ENCODE measurements at places on chromosomes 3 and 15. TPM values are rescaled to one million over a fixed set of nuclear protein-coding genes. Genes with fewer than 3 reads are reported as not detected.

GRCh38 chr3:20425138-20425537 is 239.1 kb upstream of the SGO1 start:
- no peak overlapping the region for H3K27ac ChIP-seq
- DNase-seq: no peak
- H3K36me3 ChIP-seq: no peaks in the 10 kb centered on the region

DNA sequence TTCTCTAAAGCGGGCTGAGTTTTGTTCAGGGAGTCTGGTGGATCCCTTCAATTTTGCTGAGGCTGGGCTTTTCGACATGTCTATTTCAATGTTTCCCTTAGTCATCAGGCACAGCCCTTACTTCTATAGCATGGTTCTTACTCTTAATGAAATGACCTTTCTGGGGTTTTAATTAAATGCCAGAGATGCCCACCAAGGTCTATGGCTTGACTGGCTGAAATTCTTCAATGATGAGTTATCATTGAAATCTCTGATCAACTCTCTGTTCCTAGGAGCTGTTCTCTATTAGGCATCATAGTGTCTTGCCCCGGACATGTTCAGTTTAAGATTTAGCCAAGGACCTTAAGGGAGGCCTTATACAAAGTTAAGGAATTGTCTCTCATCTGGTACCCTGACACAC is 33.4 kb upstream of the KBTBD12 start:
- no peak overlapping the region for H3K27ac ChIP-seq
- no peak for DNase-seq
- H3K36me3 ChIP-seq: no peaks in the 10 kb centered on the region
- no peak overlapping the region for H3K4me3 ChIP-seq
- no peaks in the 10 kb centered on the region for H3K27me3 ChIP-seq
- H3K4me1 ChIP-seq: no peaks in the 10 kb centered on the region

- peak overlapping the region; percentile 46 for H3K4me3 ChIP-seq
- no peaks in the 10 kb centered on the region for H3K27me3 ChIP-seq
Measured at GRCh38 chr3:108588601-108589000, 637 bp downstream of the CIP2A start.

Gene GLDN
- 0.56 TPM for total RNA-seq

- DNase-seq: no peak
- no peaks in the 10 kb centered on the region for H3K27me3 ChIP-seq
- no peaks in the 10 kb centered on the region for H3K36me3 ChIP-seq
- no peaks in the 10 kb centered on the region for H3K4me1 ChIP-seq
- no peak overlapping the region for H3K4me3 ChIP-seq
Measured at GRCh38 chr3:126295407-126295939, 61.7 kb downstream of the KLF15 start.

Gene NR2E3
- 0.54 TPM for total RNA-seq

GRCh38 chr15:94070356-94071295 is 160.7 kb upstream of the MCTP2 start:
- H3K4me1 ChIP-seq: no peaks in the 10 kb centered on the region
- H3K4me3 ChIP-seq: no peak overlapping the region
- no peaks in the 10 kb centered on the region for H3K36me3 ChIP-seq

Gene CNTN3
- 1.5 TPM for total RNA-seq

Gene ABCF3
- total RNA-seq: 73.5 TPM

Gene AADACL2
- total RNA-seq: not detected

- DNase-seq: no peak
- no peaks in the 10 kb centered on the region for H3K36me3 ChIP-seq
- no peak overlapping the region for H3K27ac ChIP-seq
- no peak overlapping the region for H3K4me3 ChIP-seq
- no peaks in the 10 kb centered on the region for H3K27me3 ChIP-seq
Measured at GRCh38 chr15:68807249-68807648, 13.4 kb downstream of the ANP32A start.

All from thyroid gland (tissue), 4 donors.